ENCODE measurements at places on chromosomes 7 and 10.

GRCh38 chr10:18486438-18486837, 164.9 kb downstream of the NSUN6 start:
- no peaks in the 10 kb centered on the region for H3K4me1 ChIP-seq
- no peak for DNase-seq
- no peak overlapping the region for H3K4me3 ChIP-seq
- H3K36me3 ChIP-seq, result no peaks in the 10 kb centered on the region
- H3K27ac ChIP-seq, result no peak overlapping the region

DNA sequence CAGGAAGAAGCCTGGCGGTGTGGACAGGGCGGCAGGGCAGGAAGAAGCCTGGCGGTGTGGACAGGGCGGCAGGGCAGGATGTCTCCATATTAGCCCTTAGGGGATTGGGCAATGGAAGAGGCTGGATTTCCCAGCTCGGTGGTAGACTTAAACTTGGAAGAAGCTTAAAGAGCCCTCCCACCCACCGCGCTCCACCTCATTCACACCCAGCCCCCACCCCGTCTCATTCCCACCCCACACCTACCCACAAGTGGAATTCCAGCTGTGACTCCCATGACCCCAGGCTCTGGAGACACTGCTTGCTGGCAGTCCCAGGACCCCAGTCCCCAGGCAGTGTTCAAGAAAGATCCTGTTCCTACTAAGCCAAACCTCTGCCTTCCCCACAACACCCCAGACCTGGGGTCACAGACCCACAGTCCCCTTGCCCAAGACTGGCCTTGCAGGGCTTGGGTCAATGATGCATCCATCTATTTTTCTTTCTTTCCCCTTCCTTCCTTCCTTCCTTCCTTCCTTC, 34.0 kb downstream of the SPDYE6 start:
- H3K27me3 ChIP-seq, result peaks cover 22% of the 10 kb centered on the region
- no peaks in the 10 kb centered on the region for H3K36me3 ChIP-seq
- DNase-seq, result no peak

GRCh38 chr10:49225218-49225876, 37.2 kb upstream of the TMEM273 start:
- H3K27ac ChIP-seq, result no peak overlapping the region
- H3K4me3 ChIP-seq, result no peak overlapping the region
- H3K36me3 ChIP-seq, result no peaks in the 10 kb centered on the region
- no peak for DNase-seq
- H3K4me1 ChIP-seq, result no peaks in the 10 kb centered on the region

- peak; percentile 10 for DNase-seq
- peaks cover 7% of the 10 kb centered on the region for H3K4me1 ChIP-seq
- no peaks in the 10 kb centered on the region for H3K27me3 ChIP-seq
- no peaks in the 10 kb centered on the region for H3K36me3 ChIP-seq
Observed at GRCh38 chr10:78802866-78803265, 265.9 kb upstream of the ZMIZ1 start.

DNA sequence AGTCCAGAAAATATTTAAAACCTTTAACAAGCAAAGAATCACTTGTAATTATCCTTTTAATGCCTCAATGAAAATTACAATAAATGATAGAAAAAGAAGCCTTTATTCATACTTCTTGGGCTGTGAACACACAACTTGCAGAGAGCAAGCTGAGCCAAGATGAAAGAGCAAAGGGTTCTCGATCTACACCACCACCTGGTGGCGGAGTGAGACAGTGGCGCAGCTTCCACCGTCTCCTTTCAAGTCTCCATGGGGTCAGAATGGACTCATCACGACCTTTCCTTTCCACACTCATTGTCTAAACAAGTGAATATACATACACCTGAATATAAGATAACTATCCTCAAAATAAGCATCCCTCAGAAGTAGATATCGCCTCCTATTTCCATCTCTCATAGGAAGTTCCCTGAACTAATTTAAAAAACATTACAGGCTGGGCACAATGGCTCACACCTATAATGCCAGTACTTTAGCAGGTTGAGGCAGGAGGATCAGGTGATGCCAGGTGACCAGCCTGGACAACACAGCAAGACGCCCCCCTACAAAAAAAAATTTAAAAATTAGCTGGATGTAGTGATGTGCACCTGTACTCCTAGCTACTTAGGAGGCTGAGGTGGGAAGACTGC, 40.7 kb downstream of the ATE1 start:
- peak; percentile 82 for DNase-seq
- no peak overlapping the region for H3K4me3 ChIP-seq
- H3K27me3 ChIP-seq, result no peaks in the 10 kb centered on the region
- no peak overlapping the region for H3K27ac ChIP-seq
- peaks cover 13% of the 10 kb centered on the region for H3K4me1 ChIP-seq

DNA sequence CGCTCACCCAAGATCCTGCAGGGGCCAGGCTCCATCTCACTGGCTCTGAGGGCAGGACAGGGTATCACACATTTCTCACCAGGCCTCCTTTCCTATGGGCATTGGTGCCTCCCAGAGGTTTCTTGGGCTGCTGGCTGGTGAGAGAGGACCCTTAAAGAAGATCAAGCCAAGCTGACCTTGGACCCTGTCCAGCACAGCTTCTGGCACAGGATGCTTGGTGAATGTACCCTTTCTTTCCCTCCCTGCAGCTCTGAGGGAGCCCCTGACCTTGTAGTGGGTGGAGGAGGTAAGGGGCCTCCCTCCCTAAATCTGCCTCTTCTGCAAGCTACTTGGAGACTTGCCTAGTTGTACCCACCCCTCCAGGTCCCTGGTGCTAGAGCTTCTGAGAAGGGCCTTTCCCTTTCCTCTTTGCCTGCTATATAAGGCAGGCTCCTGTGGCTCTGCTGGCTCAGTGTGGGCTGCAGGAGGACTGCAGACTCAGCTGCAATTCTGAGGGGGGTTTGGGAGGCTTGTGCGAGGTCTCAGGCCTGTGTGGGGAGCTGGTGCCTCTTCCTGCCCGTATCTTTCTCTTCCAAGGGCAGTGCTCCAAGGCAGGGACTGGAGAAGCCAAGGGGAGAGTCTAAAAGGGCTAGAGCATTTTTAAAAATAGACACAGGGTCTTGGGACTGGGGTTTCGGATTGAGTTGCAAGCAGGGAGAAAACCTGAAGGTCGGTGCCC, 11.7 kb upstream of the TRIM8 start:
- H3K27ac ChIP-seq, result no peak overlapping the region
- H3K4me3 ChIP-seq, result no peak overlapping the region
- no peak for DNase-seq
- no peaks in the 10 kb centered on the region for H3K36me3 ChIP-seq

- peaks cover 55% of the 10 kb centered on the region for H3K27me3 ChIP-seq
- H3K4me3 ChIP-seq, result peak within 1 kb of the TSS; percentile 53
- no peak within 1 kb of the TSS for H3K27ac ChIP-seq
Observed at GRCh38 chr7:77415823-77416620, at the start of gene GSAP. Gene GSAP (minus strand): TSS chr7:77416349. CDS start chr7:77416321, 28 bp downstream.

DNA sequence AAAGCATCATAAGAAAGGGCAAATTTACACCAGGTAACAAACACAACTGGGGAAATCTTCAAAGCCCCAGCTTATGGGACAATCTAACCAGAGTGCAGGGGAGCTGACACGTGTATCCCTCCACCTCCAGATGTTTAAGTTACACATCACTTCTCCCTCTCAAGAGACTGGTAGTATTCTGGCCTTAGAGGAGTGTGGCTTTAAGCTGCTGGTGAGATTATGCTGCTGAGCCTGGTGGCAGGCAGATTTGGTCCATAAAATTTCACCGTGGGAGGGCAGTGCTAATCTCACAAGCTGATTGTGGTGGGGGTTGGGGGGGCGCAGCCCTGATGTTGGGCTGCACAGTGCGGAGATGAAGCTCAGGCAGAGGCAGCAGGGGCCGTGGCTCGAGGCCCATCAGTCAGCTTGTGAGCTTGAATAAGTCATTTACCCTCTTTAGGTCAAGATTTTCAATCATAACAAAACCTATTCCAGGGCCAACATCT, 431.0 kb upstream of the GALNT17 start:
- DNase-seq, result peak; percentile 81
- peaks cover 91% of the 10 kb centered on the region for H3K4me1 ChIP-seq
- peaks cover 3% of the 10 kb centered on the region for H3K36me3 ChIP-seq
- no peaks in the 10 kb centered on the region for H3K27me3 ChIP-seq
- peak overlapping the region; percentile 82 for H3K27ac ChIP-seq
